Dermis microvascular lymphatic vessel endothelial cell (primary cell): ENCODE measurements at places on chromosomes 5 and 9. TPM values are rescaled to one million over a fixed set of nuclear protein-coding genes. Genes with fewer than 3 reads are reported as not detected.

Gene SFXN1
- total RNA-seq = 67.4 and 71.8 TPM in 2 replicates

- DNase-seq = no peak
Observed at GRCh38 chr9:76812591-76812990, 48.4 kb downstream of the PCA3 start.

DNA sequence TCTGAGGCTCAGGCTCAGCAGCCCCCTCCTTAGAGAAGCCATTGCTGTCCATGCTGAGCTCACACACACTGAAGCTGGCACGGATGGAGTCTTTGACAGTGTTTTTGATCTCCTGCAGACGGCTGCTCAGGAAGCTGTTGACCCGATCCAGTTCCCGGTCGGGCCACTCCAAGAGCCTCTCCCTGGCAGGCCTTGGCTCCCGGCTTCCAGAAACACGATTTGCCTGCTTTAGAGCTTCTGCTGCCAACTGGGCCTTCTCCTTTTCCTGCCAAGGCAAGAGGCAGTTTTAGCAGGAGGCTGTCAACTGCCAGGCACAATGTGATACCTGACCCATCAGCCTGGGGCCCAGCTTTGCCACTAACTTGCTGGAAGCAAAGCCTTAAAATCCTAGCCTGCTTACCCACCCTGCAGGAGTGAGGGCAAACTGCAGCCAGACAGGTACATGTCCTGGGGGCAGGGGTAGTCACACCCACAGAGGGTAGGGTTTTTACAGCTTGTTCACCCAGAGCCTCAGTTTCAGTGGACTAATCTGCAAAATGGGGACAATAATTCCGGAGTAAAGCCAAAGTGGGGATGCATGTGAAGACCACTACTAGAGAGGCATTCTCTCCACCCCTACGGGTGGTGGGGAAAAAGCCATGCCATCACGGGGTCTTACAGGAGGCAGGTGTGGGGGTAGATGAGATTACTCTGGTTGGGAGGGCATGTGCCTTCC is 8.3 kb upstream of the DDX41 start:
- no peak for DNase-seq

DNA sequence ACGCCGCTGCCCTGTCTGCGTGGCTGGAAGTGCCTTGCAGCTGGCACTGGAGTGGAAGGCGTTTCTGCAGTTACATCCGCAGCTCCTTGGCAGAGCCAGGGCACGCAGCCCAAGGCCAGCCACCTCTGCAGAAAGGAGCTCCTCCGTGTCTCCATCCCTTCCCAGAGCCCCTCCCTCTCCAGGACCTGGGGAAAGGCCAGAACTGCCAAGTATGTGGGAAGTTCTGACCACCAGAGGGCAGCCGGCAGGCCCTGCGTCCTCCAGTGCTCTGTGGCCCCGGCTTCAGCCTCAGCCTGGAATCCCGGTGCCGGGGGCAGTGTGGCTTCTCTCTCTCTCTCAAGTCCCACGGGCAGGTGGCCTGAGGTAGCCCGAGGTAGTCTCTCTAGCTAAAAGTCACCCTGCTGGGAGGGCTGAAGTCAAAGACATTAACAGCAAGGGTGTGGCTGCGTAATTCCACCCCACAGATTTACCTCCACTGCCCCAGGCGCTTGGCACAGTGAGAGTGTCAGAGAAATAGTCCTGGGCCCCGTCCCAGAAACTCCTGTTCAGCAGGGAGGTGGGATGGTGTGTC is 101.7 kb upstream of the FCN2 start:
- peak; percentile 64 for DNase-seq

Gene AJM1
- total RNA-seq = 0.51 and 0.89 TPM in 2 replicates

Gene ERBIN
- total RNA-seq = 46.7 and 53.1 TPM in 2 replicates

GRCh38 chr5:38835887-38836286 is 9.9 kb upstream of the OSMR start:
- DNase-seq = peak; percentile 35

Gene PFN3
- not detected in 2 replicates for total RNA-seq

DNA sequence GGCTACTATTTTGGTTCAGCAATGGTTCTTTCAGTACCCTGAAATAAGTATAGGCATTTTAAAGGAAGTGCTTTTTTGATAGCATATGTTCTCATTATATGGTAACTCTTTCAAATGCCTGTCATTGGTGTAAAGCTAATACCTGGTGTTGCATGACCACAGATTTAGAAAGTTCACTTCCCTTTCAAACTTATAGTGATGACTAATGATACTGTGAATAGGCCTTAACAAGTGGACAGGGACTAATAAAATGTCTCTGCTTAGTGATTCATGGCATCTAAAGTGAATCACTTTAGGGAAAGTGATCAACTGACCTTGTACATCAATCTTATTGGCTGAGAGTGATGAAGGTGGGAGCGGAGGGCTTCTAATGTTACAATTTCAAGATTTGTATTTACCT is 21.6 kb downstream of the MRPL22 start:
- peak; percentile 50 for DNase-seq

DNA sequence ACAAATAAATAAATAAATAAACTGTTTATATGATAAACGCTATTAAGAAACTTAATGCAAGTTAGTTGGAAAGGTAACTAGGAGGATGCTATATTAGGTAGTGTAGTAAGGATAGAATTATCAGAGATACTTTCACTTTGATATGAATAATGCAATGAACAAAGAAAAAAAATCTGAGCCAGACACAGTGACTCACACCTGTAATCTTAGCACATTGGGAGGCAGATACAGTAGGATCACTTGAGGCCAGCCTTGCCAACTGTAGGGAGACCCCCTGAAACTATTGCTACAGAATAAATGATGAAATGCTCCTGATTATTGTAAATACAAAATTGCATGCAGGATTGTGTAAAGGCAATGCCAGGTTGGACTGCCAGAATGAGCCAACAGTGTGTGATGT is 109.2 kb downstream of the ANXA2R start:
- DNase-seq = no peak

DNA sequence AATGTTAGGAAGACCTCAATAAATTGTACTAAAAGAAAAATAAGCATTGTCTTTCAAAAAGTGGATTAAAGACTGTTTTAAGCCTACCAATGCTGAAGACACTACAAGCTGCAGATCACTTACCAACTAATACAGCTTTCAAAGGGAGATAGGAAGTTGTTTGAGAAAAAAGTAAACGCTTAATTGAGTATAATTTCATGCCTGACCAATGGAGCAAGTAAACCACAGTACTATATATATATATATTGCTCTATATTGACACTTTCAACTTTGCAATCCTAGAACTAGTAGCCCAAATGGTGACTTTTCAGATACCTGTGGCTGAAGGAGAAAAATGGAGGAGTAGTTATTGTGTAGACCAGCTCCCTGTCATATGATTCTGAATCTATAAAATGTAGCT is 85.7 kb downstream of the FREM1 start:
- no peak for DNase-seq

DNA sequence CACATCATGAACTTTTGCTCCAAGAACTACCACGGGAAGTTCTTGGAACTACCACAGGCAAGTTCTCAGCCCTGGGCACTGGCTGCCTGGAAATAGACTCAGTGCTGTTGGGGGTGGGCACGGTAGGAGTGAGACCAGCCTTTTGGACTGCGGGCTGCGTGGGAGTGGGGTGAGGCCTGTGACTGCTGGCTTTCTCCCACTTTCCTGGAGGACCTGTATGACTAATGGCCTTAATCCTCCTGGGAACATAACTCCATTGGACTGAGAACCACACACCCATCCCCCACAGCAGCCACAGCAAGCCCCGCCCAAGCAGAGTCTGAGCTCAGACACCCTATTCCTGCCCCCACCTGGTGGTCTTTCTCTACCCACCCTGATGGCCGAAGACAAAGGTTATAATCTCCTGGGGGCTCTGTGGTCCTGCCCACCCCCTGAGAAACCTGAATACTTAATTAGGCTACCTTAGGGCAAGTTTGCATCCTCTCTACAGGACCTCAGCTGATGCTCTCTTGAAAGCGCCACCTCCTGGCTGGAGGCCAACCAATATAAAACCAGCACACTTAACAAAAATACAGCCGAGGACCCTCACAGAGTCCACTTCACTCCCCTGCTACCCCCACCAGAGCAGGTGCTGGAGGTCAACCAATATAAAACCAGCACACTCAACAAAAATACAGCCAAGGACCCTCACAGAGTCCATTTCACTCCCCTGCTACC is 112.6 kb downstream of the CACNA1B start:
- no peak for DNase-seq

GRCh38 chr9:133088146-133088750 is 26.5 kb downstream of the CEL start:
- no peak for DNase-seq

GRCh38 chr5:125199968-125200865 is 453.8 kb upstream of the ZNF608 start:
- DNase-seq = peak; percentile 10

GRCh38 chr5:96227957-96228356 is 205.1 kb downstream of the PCSK1 start:
- no peak for DNase-seq

DNA sequence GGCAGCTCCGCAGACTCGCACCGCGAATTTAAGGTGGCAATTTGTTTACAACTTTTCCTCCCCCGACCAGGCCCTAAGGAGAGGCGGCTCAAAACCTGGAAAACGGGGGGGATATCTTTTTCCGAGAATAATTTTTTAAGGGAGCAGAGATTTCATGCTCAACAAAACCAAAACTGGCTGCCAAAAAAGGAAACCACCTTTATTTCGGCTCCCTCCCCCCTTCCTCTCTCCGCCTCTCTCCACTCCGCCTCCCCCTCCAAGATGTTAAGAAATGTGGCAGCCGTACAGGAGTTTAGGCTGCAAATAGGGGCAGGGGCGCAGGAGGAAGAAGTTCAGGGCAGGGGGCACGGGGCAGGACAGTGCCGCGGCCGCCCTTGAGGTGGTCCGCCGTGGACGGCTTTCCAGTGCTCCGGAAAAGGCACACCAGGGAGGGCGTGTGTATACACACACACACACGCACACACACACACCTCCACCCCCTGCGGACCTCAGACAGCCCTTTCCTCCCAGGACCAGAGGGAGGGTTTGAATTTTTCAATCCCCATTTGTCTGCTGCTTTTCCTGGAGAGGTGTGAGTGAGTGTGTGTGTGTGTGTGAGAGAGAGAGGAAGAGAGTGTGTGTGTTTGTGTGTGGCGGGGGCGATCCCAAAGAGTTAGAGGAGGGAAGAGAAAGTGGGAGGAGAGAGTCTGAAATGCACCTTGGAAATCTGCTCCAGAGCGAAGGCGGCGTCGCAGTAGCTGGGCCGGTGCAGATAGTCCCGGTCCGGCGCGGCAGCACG is 9.1 kb downstream of the PTCH1 start:
- DNase-seq = peak; percentile 83

DNA sequence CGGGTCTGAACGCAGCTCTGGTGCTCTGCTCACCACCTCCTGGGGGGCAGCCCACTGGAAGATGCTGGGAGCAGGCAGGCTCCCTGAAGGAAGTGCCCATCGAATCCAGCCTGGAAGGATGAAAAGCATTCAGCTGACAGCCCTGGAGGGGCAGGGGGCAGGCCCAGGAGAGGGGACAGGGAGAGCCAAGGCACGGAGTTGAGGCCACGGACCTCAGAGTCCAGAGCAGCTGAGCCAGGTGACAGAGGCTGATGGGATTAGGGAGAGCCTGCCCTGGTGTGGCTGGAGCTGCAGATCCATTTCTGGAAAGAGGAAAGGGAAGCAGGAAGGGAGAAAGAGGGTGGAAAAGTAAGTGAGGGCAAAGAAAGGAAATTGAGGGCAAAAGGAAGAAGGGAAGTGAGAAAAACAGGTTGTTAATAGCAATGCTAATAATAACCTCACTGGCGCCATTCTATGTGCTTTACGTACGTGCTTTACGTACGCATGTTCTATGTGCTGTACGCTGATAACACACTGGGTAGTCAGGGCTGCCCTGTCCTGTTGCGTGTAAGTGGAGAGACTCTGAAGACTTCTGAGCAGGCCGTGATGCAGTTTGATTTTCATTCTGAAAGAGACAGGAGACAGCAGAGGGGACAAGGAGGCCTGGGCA is 52.6 kb downstream of the LMX1B start:
- DNase-seq = no peak

DNA sequence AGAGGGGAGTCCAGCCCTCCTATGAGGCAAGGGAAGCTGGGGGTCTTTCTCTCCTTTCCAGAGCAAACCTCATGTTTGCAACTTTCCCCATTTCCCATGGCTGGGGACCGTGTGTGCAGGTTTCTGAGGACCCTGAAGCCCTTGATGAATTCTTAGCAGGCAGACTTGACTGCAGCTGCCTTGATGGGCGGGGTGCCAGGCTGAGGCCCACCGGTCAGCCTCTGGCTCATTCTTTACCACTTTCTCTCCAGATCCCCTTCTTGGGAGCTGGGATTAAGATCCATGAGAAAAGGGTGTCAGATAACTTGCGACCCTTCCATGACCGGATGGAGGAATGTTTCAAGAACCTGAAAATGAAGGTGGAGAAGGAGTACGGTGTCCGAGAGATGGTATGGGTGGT is 30.0 kb upstream of the FOXI1 start:
- DNase-seq = no peak

- DNase-seq = no peak
Observed at GRCh38 chr5:171314728-171315385, 5.8 kb downstream of the TLX3 start.

DNA sequence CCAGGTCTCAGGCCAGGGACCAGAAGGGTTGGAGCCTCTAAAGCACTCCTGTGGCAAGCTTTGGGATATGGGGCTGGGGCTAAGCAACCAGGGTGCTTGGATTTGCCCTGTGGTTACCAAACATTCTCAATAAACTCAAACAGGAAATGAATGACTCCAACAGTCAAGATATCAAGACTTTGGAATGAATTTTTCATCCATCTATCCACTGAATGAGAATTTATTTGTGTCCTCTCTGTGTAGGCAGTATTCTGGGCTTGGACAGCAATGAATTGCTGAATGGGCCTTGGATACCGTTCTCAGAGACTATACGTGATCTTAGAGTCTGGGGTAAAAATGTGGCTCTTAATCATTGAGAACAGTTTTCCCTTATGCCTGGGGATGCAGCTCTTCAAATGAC is 212.5 kb downstream of the DAB2IP start:
- DNase-seq = no peak

DNA sequence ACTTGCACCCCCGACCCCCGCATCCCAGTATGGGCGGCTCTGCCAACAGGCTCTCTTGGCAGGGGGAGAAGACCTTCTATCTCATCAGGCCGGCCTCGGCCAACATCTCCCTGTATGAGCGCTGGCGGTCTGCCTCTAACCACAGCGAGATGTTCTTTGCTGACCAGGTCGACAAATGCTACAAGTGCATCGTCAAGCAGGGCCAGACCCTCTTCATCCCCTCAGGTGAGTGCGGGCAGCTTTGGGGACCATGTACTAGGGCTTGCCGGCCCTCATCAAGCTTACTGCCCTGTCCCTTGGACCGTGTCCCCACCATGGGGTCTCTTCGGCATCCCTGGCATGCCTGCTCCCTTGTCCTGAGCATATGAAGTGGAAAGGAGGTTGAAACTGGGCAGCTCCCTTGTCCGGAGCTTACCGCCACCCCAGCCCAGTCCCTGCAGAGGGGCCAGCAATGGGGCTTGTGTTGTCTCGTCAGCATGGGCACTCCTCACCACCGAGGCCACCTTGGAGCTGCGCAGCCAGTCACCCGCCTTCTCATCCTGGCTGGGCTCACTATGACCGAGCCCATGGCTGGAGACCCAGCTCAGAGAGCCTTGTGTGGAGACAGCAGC is 78.1 kb downstream of the PHF2 start:
- no peak for DNase-seq

Gene CNTRL
- 6.2 and 8.1 TPM in 2 replicates for total RNA-seq

Gene TRAF1
- 0.51 and 1.2 TPM in 2 replicates for total RNA-seq
